Esophagus squamous epithelium (tissue), 5 donors: ENCODE measurements at places on chromosomes 2 and 18. TPM values are rescaled to one million over a fixed set of nuclear protein-coding genes. Genes with fewer than 3 reads are reported as not detected.

DNA sequence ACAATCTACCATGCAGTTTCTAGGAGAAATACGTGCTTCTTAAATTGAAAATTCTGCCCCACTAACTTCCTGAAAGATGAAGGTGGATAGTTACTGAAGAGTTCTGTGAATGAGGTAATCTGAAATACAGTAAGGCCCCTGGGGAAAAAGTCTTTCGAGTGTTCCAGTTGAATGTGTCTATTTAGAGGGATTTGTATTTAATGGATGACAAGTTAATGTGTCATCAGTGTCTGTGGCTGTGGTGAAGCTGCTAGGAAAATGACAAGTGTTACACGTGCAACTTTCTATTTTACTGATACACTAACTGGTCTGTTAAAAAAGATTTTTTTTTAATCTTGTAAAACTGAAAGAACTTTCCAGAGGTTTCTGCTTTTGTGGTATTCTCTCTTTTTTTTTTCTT lies 384.6 kb downstream of the STK39 start:
- no peak for DNase-seq

DNA sequence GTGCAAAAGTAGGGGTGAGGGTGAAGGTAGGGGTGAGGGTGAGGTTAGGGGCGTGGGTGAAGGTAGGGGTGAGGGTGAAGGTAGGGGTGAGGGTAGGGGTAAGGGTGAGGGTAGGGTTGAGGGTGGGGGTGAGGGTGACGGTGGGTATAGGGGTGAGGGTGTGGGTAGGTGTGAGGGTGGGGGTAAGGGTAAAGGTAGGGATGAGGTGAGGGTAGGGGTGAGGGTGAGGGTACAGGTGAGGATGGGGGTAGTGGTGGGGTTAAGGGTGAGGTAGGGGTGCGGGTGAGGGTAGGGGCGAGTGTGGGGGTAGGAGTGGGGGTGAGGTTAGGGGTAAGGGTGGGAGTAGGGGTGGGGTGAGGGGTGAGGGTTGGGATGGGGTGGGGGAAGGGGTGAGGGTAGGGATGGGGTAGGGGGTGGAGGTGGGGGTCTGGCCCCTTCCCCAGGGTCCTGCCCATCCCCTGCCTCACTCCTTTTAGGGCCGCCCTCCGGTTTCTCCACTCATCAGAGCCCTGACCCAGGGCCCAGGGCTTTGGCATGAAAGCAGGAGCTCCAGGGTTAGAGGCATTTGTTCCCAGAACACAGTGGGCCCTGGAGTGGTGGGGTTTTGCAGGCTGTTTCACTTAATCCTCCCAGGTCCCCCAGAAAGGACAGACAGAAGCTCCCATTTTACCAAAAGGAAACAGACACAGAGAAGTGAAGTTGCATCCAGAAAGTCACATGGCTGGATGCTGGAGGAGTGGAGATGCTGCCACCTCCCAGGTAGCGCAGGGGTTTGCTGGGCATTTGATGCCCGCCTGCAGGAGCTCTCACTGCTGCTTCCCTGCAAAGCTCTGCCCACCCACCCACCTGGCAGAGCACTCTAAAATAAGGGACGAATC lies 26.9 kb downstream of the SNORC start:
- no peak for DNase-seq

GRCh38 chr2:144146876-144147275 lies 373.0 kb downstream of the ZEB2 start:
- no peak for DNase-seq

WNT10A gene
- 13.9 TPM for total RNA-seq

LBX2 gene
- not detected for total RNA-seq

NEDD4L gene
- 22.9 TPM for total RNA-seq
